PC-3 (cell line): ENCODE measurements at places on chromosomes 5 and 9. TPM values are rescaled to one million over a fixed set of nuclear protein-coding genes. Genes with fewer than 3 reads are reported as not detected.

- H3K36me3 ChIP-seq, result no peaks in the 10 kb centered on the region
- H3K27ac ChIP-seq, result no peak overlapping the region
- no peak overlapping the region for H3K4me3 ChIP-seq
- no peaks in the 10 kb centered on the region for H3K4me1 ChIP-seq
- H3K27me3 ChIP-seq, result no peaks in the 10 kb centered on the region
Observed at GRCh38 chr9:75455444-75455921, 367.2 kb downstream of the OSTF1 start.

DNA sequence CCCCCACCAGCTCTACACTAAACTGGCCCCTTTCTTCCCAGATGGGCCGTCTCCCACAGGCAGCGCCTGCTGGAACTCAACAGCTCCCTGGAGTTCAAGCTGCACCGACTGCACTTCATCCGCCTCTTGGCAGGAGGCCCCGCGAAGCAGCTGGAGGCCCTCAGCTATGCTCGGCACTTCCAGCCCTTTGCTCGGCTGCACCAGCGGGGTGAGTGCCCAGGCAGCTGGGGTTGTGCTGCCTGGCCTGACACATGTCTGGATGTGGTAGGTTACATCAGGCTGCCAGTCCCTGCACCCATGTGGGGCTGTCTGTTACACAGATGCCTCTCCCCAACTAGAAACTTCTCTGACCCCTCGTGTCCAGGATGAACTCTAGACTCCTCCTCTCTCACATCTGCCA, 9.8 kb downstream of the NHP2 start:
- H3K4me3 ChIP-seq, result no peak overlapping the region
- peaks cover 44% of the 10 kb centered on the region for H3K36me3 ChIP-seq
- H3K4me1 ChIP-seq, result peaks cover 14% of the 10 kb centered on the region
- H3K27ac ChIP-seq, result no peak overlapping the region

GRCh38 chr5:64164166-64164565, 1.5 kb upstream of the RNF180 start:
- H3K27ac ChIP-seq, result no peak overlapping the region
- no peak overlapping the region for H3K4me3 ChIP-seq
- DNase-seq, result peak; percentile 46
- H3K27me3 ChIP-seq, result no peaks in the 10 kb centered on the region
- no peaks in the 10 kb centered on the region for H3K36me3 ChIP-seq

The C5orf52 gene
- total RNA-seq, result 0.84 TPM in 1 of 2 replicates, not detected in the other

The SPINK4 gene
- total RNA-seq, result not detected in 2 replicates

The CATSPER3 gene
- 0.40 TPM in 1 of 2 replicates, not detected in the other for total RNA-seq
